ENCODE measurements at places on chromosomes 5 and 9. TPM values are rescaled to one million over a fixed set of nuclear protein-coding genes. Genes with fewer than 3 reads are reported as not detected.

Gene EGFLAM
- polyA plus RNA-seq, result 4.4 TPM

Gene PAEP
- polyA plus RNA-seq, result 0.09 TPM

Gene GABBR2
- polyA plus RNA-seq, result 0.69 TPM

GRCh38 chr9:87276327-87276841, 221.3 kb upstream of the DAPK1 start:
- H3K27me3 ChIP-seq, result peaks cover 4% of the 10 kb centered on the region
- H3K4me1 ChIP-seq, result no peaks in the 10 kb centered on the region
- no peaks in the 10 kb centered on the region for H3K36me3 ChIP-seq
- no peak overlapping the region for H3K4me3 ChIP-seq
- no peak for DNase-seq

- DNase-seq, result no peak
- H3K27me3 ChIP-seq, result no peaks in the 10 kb centered on the region
- H3K4me1 ChIP-seq, result peaks cover 7% of the 10 kb centered on the region
Measured at GRCh38 chr9:131524665-131525315, 6.3 kb downstream of the UCK1 start.

DNA sequence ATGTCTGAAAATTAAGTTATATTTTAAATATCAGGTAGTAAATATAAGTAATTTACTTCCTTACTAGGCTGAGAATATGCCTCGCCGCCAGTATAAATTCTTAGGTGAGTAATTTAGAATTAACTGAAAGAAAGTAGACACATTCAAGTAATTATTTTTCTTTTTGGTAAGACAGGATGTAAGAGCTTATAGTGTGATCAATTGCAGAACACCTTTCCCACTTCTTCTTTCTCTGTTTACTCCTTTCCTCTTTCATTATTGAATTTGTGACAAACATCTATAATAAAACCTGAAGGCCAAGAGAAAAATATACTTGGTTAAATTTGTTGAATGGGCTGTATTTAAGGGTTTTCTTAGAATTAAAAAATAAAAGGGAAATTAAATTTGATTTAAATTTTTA, 195.1 kb upstream of the CDKN2B start:
- no peak for DNase-seq
- H3K27me3 ChIP-seq, result no peaks in the 10 kb centered on the region
- no peaks in the 10 kb centered on the region for H3K36me3 ChIP-seq
- no peaks in the 10 kb centered on the region for H3K4me1 ChIP-seq
- H3K27ac ChIP-seq, result no peak overlapping the region

DNA sequence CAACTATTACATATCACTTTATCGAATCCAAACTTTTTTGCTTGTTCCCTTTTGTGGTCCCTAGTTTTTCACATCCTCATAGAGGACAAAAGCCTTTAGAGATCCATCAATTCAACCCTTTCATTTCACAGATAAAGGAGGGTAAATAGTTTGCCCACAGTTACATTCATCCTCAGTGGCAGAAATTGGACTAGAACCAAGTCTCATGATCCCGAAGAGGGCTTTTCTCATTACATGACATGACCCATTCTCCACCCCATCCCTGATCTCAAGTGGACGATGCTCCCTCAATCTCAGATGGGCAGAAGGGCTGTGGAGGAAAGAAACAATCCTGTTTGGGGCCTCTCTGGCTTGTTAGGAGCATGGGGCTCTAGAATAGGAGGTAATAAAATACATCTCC, 23.1 kb downstream of the TICAM2 start:
- H3K27me3 ChIP-seq, result no peaks in the 10 kb centered on the region
- H3K4me3 ChIP-seq, result no peak overlapping the region
- no peaks in the 10 kb centered on the region for H3K4me1 ChIP-seq
- H3K27ac ChIP-seq, result no peak overlapping the region

DNA sequence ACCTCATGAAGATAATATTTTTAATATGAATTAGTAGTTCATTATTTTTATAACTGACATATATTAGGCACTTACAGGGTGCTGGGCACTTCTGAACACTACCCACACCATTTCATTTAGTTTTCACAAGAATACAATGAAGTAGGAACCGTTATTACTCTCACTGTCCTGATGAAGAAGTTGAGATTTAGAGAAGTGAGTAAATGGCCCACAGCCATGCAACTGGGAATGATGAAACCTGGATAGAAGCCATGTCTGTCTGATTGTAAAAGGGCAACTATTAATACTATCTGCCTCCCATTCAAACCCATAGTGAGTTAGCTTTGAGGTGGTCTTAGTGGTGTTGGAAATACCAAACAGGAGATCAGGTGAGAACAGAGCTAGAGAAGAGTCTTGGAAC, 29.6 kb upstream of the OTULINL start:
- no peak for DNase-seq
- H3K4me1 ChIP-seq, result peaks cover 10% of the 10 kb centered on the region
- peak overlapping the region; percentile 64 for H3K27ac ChIP-seq
- no peaks in the 10 kb centered on the region for H3K36me3 ChIP-seq

DNA sequence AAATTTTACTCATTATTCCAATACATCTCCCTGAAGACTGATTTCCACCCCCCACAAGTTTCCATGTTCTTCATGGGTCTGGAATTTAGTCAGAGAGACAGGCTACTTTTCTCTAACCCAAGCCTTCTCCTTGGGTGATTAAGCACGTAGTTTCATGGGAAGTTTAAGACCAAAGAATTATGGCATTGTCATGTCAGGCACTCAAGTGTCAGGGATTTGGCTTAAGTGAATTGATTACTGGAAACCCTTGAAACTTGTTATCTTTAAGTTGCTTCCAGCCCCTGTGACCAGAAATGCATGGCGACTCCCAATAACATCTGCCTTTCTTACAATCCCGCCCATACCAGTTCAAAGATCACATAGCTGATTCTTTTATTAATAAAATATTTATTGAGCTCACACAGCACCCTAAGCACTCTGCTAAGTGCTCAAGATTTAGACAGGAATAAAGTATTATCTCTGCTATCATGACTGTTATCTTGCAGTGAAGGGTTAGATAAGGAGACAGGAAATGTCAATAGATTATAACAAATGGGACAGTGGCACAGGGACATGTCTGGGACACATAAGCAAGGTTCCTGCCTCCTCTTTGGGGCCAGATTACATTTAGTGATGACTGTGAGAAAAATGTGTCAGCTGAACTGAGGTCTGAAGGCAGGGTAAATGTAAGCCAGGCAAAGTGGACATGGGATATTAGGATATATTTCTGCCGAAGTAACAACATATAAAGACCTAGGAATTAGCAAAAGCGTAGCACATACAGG, 241.2 kb upstream of the TNC start:
- no peaks in the 10 kb centered on the region for H3K27me3 ChIP-seq
- H3K4me3 ChIP-seq, result no peak overlapping the region
- no peak for DNase-seq
- no peak overlapping the region for H3K27ac ChIP-seq

GRCh38 chr9:21228122-21228521, at the start of gene IFNA17:
TSS of gene IFNA17 (minus strand) at chr9:21228222. CDS start at chr9:21228173, 49 bp downstream.
- no peak within 1 kb of the TSS for H3K27ac ChIP-seq
- H3K4me3 ChIP-seq, result no peak within 1 kb of the TSS
- H3K4me1 ChIP-seq, result no peaks in the 10 kb centered on the region
- DNase-seq, result no peak
- no peaks in the 10 kb centered on the region for H3K27me3 ChIP-seq

- H3K27me3 ChIP-seq, result no peaks in the 10 kb centered on the region
- peaks cover 5% of the 10 kb centered on the region for H3K4me1 ChIP-seq
- no peak overlapping the region for H3K4me3 ChIP-seq
- no peak overlapping the region for H3K27ac ChIP-seq
Measured at GRCh38 chr9:122806661-122807060, 6.7 kb downstream of the OR1K1 start.

DNA sequence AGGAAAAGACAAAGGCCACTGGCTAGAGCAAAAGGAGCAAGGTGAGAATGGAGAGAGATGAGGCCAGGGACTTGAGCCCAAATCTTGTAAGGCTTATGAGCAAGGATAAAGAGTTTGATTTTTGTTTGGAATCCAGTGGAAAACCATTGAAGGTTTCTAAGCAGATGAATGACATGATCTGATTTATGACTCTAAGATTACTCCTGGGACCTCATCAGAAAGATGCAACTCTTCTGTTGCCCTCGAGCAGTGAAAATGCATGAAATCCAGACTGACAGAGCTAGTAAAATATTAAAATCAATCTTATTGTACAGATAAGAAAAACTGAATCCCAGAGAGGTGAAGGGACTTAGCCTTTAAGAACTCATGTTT, 677 bp downstream of the MFAP3 start:
- H3K36me3 ChIP-seq, result no peaks in the 10 kb centered on the region
- no peaks in the 10 kb centered on the region for H3K27me3 ChIP-seq
- H3K4me1 ChIP-seq, result no peaks in the 10 kb centered on the region
- H3K4me3 ChIP-seq, result peak overlapping the region; percentile 73
- peak overlapping the region; percentile 84 for H3K27ac ChIP-seq

Measured in large intestine (tissue), 12 donors.